NCI-H510A treated with DMSO at 0.1 percent for 48 hours (cell line): ENCODE measurements at places on chromosomes 2 and 18.

- no peak for DNase-seq
Measured at GRCh38 chr2:241701149-241701398, 765 bp upstream of the ING5 start.

DNA sequence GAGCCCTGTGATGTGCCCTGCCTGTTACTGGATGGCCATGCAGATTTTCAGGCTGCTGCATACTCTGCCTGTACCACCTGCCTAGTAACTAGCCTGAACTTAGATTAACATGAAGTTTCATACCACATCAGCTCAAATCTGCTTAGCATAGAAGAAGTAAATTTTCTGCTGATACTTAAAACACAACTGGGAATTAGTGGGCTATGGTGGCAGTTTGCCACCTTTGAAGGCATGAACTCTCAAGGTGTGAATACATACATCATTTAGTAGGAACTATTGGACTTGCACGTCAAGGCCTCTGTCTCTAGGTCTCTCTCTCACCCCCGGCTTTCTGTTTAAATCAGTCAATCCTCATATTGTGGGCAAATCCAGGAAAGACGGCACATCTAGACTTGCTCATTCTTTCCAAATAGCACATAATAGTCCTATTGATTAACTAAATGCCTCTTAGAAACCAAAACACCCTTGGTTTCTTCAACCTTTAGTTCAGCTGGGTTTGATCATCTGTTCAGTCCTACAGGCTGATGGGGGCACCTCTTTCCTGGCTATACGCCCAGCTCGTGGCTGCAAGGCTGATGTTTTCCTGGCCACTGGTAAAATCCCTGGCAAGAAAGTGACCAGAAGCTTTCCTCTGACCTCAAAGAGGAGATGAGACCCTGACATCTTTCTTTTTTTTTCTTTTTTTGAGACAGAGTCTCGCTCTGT, 58.4 kb downstream of the ALPK2 start:
- DNase-seq, result no peak

- DNase-seq, result peak; percentile 67
Measured at GRCh38 chr2:54572262-54572635, 116.1 kb downstream of the SPTBN1 start.

DNA sequence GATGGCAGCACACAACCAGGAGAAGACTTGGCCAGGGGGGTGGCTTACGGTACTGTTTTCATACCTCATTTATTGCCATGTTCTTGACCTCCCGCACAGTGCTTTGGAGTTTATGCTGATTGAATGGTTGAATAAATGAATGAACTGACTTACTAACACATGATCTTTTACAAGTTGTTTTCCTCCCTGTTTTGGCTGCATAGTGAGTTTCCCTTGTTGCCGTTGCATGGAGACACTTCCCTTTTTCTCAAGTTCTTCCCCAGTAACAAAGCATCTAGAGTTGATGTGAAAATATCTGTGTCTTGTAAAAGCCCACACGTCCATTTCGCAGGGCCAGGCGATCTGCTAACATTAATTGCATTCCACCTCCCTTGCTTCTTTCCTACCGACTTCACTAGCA, 35.7 kb upstream of the RAB1A start:
- DNase-seq, result no peak

- peak; percentile 47 for DNase-seq
Measured at GRCh38 chr2:237744613-237745249, 53.8 kb upstream of the RBM44 start.

DNA sequence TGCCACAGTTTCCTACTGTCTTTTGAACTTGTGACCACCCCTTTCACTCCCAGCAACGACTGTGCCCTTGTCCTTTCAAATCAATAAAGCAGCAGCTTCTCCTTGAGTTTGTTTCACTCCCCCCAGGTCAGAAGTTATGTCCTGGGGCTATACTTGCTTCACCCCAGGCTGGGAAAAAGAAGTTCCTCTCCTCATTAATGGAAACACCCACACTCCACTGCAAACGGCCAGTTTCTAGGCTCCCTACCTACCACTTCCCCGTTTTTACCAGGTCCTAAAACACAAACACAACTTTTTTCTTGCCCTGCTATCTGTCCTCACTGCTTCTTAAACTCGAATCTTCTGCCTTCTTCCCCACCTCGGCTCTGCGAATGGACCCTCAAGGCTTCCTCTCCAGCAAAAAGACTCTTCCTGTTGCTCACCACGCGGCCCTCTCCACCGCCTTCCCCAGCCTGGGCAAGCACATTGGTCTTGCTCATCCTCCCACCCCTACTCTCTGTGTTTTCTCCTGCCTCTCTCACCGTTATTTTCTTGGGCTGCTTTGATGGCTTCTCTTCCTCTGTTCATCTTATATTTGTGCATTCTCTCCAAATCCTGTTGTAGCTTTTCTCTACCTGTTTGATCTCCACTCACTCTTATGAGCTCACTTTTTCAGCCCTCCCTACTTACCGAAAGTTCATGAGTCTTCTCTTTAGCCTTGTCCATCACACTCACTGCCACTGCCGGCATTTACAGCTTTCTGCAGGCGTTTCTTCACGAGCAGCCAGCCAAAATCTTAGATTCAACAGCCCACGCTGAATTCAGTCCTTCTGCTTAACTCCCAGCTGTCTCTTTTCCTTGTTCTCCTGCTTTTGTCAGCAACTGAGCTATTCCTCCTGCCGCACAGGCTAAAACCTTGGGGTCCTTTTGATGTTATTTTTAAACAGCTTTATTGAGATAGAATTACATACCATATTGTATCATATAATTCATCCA, 7.0 kb upstream of the SP5 start:
- DNase-seq, result no peak

DNA sequence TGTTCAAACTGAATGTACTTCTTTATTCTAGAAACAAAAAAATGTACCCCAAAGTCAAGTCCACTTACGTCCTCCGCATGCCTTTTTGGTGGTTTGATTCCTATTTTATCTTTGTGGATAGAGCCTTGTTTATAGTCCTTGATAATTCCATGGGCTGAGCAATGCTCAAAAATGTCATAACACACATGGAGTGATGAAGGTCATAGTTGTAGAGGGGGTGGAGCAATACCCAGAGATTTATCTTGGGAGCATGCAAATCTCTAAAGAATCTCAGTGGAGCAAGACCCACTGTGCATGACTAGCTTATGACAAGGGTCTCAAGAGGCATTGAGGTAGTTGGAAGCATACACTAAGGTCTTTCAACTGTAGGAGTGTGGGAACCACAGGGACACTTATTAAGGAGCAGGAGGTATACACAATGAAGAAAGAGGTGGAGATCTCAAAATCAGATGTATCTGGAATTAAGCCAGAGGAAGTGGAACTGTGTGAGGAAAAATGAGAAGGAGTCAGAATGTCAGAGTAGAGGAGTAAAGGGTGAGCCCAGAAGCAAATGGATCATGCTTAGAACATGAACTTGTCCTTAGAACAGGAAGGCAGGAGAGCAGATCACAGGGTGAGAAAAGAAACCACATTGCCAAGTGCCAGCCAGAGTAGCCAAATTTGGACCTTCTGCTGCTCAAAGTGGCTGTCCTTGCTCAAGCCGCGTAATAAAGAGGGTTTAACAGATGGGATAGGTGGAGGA, 68.1 kb upstream of the STK39 start:
- no peak for DNase-seq

DNA sequence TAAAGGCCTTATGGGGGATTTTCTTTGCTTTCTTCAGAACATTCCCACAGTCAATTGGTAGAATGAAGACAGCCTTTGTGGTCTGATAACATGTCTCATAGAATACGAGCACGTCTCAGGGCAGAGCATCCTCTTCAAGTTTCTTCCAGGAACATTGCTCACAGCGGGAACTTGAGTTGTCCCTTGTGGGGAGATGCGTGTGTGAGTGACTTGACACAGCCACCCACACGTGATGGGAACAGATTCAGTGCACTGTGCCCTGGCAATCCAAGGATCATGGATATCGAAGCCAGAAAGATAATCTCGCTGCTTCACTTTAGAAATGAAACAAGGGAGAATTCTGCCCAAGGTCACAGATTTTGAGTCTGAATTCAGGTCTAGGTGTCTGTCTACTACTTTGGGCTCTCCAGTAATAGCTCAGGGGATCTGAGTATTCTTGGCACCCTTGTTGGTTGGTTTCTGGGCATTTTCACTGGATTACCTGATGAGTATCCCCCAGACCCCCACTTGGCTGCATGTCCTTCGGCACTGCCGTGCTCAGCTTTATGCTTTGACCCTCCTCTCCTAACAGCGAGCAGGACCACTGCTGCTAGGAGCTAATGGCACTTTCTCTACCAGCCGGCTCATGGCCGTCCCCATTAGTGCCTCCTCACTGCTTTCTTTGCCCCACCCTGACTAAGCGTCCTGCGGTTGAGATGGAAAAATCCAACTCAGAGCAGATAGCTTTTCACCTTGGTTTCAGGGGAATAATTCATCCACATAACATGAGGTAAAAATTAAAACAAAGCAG, 75.9 kb upstream of the FOSL2 start:
- DNase-seq, result no peak

- DNase-seq, result no peak
Measured at GRCh38 chr2:38026846-38027245, 49.1 kb downstream of the CYP1B1 start.

DNA sequence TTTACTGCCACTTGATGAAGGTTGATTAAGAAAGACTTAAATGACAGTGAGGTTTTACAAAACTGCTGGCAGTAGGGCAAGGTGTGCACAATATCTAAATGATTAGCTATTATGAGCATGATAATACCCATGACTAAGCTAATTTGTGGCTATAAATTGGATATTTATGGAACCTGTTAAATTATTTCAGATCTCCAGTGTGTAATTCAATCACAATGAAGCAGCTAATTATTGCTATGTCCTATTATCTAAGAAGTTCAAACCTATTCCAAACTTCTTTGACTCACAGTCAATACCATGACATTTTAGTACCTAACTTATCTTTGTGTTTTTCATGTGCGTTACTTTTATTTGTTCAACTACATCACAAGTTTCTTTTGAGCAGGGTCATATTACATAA, 253.8 kb upstream of the MMADHC start:
- DNase-seq, result no peak

- no peak for DNase-seq
Measured at GRCh38 chr2:99403524-99403923, 66.3 kb downstream of the EIF5B start.

DNA sequence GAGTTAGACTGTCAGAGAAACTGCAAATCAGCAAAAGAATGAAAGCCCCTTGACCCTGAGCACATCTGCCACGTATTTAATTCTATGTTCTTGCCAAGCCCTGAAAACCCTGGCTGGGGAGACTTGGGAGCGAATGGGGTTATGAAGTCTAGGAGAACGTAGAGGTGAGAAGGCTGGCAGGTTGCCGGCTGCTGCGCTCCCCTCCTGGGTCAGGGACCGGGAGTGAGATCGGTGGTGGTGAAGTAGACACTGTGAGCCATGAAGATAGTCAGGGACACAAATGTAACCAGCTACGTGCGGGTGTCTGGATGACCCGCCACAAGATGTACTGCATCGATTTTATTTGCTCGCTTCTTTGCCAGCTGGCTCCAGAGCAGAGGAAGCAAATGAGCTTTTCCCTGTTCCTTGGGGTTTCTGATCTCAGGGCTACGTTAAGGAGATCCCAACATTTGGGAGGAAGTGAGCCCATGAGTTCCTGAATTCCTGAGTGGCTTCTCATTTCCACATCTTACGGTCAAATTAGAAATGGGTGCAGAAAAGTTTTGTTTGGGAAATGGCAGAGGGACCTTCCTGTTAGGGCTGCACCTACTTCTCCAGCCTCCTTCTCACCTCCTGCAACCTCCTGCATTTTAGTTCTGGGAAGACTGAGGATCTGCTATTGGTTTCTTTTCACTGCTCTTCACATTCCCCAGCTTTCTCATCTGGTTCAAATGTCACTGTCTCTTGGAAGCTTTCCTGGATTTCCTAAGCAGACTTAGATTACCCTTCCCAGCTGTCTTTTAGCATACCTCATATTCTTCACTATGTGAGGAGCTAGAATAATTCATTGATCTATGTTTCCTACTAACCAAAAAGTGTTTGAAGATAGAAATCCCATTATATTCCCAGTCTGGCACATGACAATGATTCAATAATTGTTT, 360.6 kb downstream of the ZNF521 start:
- DNase-seq, result no peak

GRCh38 chr2:233264667-233265066, 13.2 kb downstream of the ATG16L1 start:
- DNase-seq, result no peak

GRCh38 chr2:191569025-191569424, 108.9 kb upstream of the NABP1 start:
- no peak for DNase-seq

DNA sequence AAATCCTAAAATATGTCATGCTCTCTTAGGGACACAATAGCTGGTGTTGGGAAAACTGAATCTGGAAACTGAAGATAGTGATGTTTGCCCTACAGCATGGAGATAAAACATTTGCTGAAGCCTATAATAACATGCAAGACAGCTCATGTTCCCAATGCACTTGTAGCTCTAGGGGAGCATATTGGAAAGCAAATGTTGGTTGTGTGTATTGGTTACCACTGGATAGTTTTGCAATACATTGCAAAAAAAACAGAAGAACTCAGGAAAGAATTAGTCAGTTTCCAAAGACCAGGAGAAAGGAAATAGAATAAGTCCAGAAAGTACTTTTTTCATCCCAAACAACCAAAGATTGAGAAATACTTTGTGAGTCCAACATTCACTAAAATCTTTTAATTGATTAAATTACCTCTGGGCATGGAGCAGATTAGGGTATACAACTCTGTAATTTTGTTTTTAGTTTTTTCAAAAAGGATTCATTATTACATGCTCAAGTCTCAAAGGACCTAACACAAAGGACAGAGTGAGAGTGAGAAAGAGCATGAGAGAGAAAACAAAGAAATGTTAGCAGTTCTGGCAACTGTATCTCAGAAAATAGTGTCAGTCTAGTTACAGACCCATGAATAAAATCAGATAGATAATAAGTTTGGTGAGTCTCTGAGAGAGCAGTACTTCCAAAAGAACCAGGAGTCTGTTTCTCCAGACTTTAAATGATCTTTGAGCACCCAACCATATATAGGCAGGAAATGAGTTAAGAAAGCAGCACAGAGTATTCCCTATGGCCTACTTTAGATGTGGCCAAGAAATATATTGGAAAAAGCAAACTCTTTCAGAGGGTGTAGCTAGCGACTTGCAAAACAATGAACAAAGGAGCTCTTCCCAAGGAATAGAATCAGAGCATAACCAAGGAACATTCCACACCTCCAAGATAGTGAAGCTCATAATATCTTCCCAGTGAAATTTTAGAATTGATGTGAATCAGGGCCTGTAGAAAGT, 36.6 kb upstream of the COL3A1 start:
- DNase-seq, result no peak

DNA sequence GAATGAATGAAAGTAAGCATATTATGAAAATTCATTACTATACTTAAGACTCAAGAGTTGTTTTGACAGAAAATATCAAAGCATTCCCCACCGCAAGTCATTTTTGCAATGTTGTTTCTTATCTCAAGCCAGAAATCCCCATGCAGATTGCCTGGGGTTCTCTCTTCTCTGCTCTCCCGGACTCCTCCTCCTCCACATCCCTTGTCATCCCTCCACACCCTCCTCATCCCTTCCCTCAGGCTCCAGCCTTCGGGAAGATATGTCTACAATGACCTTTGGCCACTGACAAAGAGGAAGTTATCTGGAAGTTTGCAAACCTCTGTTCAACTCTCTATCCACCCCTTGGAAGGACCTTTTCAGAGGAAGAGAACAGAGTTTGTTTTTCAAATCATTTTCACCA, 11.9 kb downstream of the TFCP2L1 start:
- no peak for DNase-seq
